ENCODE measurements at places on chromosomes 4 and X. TPM values are rescaled to one million over a fixed set of nuclear protein-coding genes. Genes with fewer than 3 reads are reported as not detected.

The ADGRG4 gene
- under 0.01 TPM for total RNA-seq

DNA sequence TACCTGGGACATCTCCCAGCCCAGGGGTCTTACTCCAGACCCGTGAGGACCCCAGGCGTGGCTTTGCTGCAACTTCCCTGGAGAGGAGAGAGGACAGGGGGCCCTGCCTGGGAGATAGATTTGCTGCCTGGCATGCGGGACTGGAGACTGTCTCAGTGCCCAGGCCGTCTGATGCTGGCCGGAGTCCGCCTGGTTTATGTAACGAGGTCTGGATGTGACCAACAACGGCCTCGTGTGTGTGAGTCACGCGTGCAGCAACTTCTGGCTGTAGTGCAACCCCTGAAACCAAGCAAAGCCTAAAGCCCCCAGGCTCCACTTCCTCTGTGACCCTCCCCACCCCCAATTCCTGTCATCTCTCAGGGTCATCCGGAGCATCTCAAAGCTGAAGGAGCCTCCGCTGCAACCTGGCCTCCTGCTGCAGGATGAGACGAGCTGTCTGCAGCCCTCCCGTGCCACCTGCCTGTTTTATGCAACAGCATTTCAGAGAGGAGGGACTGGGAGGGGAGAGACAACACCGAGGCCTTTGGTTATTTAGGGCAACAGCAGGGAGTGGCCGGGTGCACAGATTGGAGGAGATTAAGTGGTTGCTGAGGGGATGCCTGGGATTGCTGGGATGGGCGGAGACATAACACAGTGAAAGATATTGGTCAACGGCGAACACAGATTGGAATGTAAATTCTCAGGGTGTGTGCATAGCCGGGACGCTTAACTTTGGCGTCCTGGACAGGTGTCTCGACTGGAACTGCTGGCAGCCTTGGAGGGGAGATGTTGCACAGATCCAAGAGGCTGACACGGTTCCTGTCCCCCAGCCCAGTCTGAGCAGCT, 16.0 kb downstream of the XG start:
- H3K27ac ChIP-seq = peak overlapping the region; percentile 48
- H3K27me3 ChIP-seq = no peaks in the 10 kb centered on the region
- no peaks in the 10 kb centered on the region for H3K4me1 ChIP-seq
- DNase-seq = no peak
- peak overlapping the region; percentile 4 for H3K4me3 ChIP-seq

DNA sequence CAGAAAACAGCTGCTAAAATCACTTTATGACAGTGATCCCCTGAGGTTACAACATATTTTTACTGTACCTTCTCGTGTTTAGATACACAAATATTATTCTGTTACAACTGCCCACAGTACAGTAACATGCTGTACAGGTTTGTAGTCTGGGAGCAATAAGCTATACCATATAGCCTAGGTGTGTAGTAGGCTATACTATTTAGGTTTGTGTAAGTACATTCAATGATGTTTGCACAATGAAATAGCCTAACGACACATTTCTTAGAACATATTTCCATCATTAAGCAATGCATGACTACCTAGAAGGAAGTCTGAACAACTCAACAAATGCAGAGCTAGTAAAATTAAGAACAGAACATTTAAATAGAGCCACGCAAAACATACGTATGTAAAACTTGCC, 112.7 kb downstream of the ZAR1 start:
- no peaks in the 10 kb centered on the region for H3K27me3 ChIP-seq
- H3K4me3 ChIP-seq = no peak overlapping the region

The HTRA3 gene
- total RNA-seq = 19.7 TPM

The SH3RF1 gene
- total RNA-seq = 20.2 TPM

The USP27X gene
- total RNA-seq = 2.2 TPM

GRCh38 chr4:44978020-44978419, 251.7 kb upstream of the GNPDA2 start:
- DNase-seq = no peak
- no peaks in the 10 kb centered on the region for H3K36me3 ChIP-seq
- H3K4me3 ChIP-seq = no peak overlapping the region
- H3K27me3 ChIP-seq = no peaks in the 10 kb centered on the region

GRCh38 chr4:107854356-107855022, 29.8 kb downstream of the SGMS2 start:
- H3K36me3 ChIP-seq = no peaks in the 10 kb centered on the region
- H3K27ac ChIP-seq = peak overlapping the region; percentile 69
- H3K4me3 ChIP-seq = peak overlapping the region; percentile 12
- no peaks in the 10 kb centered on the region for H3K27me3 ChIP-seq
- H3K4me1 ChIP-seq = no peaks in the 10 kb centered on the region

DNA sequence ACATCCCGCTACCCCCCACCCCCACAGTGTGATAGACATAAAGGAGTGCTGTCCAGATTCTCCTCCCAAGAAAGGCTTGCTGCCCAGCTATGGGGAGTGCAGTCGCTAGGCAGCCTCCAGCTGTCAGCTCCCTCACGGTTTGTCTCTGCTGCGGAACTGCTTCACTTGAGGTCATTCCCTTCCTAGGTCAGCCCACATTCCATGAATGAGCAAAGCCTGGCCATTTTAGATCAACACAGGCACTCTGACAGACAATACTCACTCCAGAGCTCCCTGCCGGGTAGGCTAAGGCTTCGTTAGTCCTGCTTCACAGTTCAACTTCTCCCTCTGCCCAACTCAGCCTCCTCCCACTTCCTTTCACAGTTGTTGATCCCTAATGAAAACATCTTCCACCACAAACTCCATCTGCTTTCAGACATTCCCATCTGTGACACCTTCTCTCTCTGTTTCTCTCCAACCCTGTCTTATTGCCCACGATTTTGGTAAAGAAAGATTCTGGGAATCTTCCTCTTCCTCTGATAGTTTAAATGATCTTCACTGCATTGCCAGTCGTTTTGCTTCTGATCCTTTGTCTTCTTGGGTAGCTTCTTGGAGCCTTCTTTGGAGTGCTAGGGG, 318.9 kb upstream of the F9 start:
- H3K4me3 ChIP-seq = no peak overlapping the region
- no peaks in the 10 kb centered on the region for H3K36me3 ChIP-seq
- no peaks in the 10 kb centered on the region for H3K4me1 ChIP-seq

The FRG2 gene
- not detected for total RNA-seq
